ENCODE measurements at places on chromosomes 16 and 17.

DNA sequence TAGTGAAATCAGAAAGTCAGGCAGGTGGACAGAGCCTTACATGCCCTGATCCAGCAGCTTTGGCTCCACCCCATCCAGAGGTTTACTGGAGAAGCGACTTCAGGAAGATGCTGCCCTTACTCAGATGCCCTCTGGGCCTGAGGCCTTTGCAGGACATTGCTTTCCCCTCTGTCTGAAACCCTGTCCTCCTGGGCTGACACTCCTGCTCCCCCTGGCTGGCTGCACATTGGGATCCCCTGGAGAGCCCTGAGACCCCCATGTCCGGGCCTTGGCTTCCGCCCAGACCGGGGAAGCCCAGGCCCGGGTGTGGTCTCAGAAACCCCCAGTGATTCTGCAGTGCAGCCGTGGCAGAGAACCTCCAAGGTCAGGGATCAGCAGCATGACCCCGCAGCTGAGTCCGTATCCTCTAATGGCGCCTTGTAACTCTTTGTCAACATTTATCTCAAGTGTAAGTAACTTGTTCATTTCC, 36.6 kb downstream of the BCO1 start:
- DNase-seq, result no peak

DNA sequence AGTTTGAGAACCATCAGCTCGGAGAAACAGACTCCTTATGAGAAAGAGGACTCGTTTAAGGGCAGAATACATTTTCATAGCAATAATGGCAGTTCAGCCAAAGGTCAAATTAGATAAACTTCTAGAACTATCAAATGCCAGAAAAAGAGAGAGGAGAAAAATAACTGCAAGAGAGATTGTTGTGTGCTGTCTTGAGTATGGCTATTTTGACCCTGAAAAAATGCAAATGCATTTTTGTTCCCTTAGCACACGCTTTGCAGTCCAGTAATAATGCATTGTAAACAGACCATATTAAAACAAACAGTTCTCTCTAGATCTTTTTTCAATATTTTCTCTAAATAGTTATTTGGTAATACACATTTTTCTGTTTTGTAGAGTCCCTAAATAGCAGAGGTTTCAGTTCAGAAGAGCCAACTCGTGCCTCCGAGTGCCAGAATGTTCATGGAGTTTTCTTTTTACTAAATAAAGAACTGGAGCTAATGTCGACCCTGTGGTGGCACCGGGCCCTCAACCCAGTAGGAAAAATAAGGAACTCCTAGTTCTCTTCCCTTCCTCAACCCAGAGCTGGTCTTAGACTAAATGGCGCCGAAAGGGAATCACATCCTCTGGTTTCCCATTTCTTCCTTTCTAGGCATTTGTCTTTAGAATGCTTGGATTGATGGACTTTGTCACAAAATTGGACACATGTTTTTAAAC, 298.0 kb downstream of the MAP2K4 start:
- DNase-seq, result no peak

DNA sequence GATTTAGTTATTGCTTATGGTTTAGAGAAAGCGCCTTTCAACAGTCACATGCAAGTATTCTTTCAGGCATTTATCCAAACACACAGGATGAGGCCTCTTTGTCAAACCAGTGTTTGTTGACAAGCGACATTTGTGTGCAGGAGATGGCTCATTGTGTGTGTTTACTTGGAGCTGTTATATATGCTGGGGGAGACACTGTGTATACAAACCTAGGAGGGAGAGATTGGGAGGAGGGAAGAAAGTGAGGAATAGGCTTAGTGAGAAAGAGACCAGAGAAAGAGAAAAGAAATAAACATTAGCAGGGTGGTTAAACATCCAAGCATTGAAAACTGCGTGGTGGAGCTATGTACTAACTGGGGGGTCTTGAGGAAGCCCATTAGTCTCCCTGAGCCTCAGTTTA, 437.6 kb downstream of the MAF start:
- DNase-seq, result no peak

DNA sequence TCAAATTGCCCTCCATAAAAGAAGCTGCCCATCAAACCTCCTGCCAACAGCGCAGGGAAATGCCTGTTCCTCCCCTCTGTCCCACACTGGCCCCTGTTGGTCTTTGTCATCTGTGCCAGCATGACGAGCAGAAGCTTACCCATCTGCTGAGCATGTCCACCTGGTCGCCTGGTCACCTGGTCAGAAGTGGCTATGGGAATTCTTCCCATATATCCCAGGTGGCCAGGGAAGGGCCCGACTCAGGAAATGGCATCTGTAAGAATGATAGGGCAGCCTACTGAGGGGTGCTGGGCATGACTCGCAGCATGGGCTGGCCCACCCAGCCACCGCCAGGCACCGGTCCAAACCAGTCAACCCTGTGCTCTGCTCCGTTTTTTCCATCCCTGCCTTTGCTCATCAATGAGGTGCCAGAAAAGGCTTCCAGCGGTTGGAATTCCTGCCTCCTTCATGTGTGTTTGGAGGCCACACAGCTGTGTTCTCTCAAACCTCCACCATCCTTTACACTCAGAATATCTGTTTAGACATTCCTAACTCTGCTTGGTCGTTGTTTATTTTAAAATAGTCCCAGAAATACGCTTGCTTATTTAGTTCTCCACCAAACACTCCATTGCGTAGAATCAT, 145.2 kb downstream of the CLEC16A start:
- DNase-seq, result no peak

DNA sequence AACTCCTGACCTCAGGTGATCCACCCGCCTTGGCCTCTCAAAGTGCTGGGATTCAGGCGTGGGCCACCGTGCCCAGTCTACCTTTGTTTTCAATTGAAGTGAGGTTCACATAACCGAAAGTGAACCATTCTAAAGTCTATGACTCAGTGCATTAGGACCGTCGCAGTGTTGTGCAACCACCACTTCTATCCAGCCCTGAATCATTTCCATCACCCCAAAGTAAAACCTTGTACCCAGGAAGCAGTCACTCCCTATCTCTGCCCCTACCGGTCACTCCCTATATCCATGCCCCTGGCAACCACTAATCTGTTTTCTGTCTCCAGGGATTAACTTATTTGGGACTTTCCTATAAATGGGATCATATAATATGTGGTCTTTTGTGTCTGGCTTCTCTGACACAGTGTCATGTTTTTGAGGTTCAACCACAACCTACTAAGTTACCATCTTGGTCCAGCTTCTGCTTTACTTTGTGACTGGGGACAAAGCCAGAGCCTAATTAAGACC, 28.3 kb upstream of the CDC42EP4 start:
- DNase-seq, result no peak

DNA sequence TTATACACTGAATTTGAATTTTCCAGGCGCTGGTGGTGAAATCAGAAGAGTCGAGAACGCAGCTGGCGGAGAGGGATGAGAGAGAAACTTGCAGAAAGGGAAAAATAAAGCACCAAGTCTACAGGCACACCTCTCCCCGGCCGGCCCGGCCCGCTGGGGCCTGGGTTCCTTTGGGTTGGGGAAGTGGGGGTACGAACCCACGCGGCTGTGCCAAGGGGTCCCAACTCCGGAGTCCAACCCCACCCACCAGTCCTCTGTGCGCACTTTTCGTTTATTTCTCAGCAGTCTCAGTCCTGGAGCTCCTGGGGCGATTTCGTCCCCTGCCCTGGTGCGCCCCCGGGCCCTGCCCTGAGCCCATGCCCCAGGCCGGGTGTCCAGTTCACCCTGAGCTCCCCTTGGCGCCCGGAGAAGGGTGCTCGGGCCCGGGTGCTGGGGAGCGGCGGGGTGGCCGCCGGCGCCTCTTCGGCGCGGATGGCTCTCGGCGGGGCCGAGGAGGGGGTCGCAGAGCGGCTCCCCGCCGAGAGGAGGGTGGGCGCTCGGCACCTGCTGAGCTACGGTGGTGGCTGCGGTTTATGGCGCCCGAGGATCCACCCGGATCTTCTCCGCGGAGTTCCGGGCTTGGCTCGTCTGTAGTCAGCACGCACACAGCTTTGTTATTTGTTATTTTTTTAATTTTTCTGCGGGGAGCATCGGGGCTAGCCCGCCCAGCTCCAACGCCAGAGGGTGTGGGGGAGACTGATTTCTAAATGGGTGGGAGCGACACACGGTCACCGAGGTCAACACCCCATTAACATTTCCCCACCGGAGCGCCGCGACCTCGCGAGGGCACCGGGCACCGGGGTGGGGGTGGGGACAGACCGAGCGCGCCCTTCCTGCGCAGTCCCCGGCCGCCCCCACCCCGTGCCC, 15.7 kb upstream of the CBX8 start:
- no peak for DNase-seq

GRCh38 chr17:58007781-58008706, 998 bp upstream of the SRSF1 start:
- DNase-seq, result no peak

DNA sequence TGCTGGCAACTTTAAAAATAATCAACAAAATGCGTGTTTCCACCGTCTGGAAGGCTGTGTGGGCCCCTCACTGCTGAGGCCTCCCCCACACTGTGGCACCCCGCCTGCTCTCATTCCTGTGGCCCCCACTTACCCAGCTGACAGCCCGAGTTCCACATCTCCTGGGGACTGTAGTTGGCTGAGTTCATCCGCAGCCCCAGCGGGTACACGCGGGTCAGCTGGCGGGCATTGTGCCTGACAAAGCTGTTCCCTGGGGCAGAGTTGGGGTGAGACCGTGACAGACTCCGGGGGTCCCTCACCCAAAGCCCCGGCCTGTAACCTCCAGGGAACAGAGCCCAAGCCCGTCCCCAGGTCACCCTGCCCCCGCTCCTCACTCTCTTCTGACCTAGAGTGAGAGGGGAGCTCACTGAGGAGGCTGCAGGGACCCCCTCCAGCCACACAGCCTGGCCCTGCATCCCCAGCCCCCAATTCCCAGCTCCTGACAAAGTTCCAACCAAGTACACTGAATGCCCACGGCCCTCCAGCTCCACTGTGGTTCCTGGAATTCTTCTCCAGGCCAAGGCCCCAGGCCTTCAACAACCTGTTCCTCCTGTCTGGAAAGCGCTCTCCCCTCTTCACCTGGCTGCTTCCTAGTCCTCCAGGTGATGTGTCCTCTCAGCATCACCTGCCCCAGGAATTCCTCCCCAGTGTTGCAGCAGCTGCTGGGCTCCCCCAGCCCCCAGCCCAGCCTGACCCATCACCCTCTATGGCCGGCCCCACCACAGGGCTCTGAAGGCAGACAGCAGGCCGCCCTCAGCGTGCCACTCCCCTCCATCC, 18.0 kb downstream of the PLCD3 start:
- no peak for DNase-seq

DNA sequence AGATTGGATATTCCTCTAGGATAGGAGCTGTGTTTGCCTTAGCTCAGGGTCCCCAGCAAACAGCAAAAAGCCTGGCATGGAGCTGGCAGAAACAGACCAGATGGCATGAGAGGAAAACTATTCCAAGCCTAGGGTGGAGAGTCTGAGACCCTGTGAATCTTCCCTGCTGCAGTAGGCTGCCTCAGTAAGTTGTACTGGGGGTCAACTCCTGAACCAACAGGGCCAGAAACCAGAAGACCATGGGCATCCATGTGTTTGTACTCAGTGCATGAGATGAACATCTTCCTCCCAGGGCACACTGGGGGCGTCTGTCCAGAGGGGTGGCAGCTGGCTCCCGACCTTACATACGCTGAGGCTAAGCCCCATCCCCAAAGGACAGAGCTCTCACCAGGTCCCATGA, 214.4 kb downstream of the C16orf78 start:
- DNase-seq, result no peak

DNA sequence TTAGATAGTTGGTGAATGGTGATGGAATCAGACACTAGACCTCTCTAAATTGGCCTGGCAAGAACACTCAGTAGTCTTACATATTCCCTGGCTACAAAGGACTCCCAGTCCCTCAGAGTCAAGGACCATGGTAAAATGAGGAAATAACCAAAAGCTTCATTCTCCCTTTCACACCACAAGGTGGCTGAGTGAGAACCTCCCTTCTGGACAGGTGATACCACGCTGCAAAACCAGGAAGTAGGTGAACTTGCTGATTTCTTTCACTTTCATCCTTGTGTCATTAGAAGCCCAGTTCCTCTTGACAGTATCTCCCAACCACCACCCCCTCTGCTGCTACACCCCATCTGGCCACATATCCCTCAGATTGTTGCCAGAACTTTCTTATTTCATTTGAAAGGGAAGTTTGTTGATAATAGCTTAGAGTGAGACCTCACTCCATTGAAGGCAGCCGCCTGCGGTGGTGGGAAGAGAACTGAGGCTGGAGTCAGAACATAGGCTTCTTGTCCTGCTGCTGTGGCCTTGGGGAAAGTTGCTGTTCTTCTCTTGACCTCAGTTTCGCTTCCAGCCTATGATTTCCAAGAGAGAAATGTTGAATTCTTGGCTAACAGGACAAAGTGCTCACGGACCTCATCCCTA, 290.6 kb upstream of the CCL2 start:
- DNase-seq, result no peak

DNA sequence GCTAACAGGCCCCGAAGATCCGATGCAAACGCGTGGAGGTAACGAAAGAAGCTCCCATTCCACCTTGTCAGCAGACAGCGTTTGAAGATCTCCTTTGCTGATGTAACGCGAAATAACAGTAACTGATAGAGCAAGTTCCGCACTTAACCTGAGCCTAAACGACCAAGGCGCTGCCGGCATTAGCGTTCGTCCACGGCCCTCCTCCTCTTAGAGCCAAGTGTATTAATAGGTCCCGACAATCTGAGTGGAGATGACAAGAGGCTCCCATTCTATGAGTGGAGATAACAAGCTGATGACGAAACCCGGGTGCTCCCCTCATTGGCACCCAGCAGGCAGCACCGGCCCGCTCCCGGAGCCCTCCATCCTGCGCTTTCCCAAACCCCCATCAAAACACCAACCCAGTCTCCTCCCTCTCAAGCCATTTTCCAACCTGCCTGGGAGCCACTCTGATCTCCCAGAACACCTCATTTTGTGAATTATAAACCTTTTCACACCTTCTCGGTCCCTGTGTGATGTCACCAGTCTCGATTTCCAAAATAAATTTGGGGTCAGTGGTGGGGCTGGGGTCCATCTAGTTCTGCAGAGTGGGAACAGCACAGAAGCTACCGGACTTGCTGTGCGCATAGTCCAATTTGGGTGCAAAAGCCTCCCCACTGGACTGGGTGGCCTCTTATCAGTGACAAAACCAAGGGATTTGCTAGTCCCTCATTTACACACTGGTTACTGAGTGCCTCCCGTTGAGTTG, 35.4 kb upstream of the ARL4D start:
- no peak for DNase-seq

Measured in stimulated activated CD8-positive, alpha-beta memory T cell treated with anti-CD3 and anti-CD28 coated beads, Interleukin-4, amount 100 ng/mL, for 4 hours (primary cell).